Stimulated activated CD4-positive, alpha-beta T cell treated with anti-CD3 and anti-CD28 coated beads, TNF-alpha, amount 100 ng/mL, for 24 hours (primary cell): ENCODE measurements at places on chromosomes 6 and 20.
A peak's percentile ranks its signal among the peaks of the same experiment; 100 is the strongest.

DNA sequence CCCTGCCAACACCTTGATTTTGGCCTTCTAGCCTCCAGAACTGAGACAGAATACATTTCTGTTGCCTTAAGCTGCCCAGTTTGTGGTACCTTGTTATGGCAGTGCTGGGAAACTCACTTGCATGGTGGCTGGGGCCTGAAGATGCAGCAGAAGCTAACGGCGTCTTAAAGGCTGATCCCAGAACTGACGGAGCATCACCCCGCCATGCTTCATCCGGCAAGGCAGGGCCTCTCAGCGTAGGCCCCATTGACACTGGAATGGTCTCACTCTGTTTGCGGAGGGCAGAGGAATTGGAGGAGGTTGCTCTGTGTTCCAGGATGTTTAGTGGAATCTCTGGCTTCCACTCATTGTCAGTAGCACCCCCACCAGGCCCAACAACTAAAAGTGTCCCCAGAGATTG is 102.1 kb downstream of the JPH2 start:
- no peak for DNase-seq

GRCh38 chr6:157534134-157534871 is 153.3 kb downstream of the ZDHHC14 start:
- no peak for DNase-seq

DNA sequence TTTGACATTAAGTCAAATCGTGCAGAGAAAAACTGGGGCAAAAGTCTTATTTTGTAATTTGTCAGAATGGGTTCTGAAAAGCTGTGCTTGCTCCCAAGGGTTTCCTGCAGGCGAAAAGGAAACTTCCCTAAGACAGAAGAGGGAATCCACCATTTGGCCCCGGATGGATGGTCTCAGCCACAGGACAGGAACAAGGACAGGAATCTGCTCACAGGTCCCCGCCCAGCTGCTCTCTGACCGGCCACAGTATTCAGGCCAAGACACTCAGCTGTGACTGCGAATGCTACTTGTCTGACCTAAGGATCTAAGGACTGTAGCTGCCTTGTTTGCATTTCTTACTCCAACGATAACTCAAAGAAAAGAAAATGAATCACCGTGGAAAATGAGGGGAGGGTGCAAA is 197.0 kb downstream of the BMP7 start:
- no peak for DNase-seq

- DNase-seq: no peak
Measured at GRCh38 chr20:58646703-58647102, 4.4 kb upstream of the STX16 start.

- DNase-seq: no peak
Measured at GRCh38 chr6:151388997-151389617, 2.3 kb downstream of the ZBTB2 start.

GRCh38 chr6:27133281-27134227 is 113.9 kb upstream of the PRSS16 start:
- peak; percentile 71 for DNase-seq

- no peak for DNase-seq
Measured at GRCh38 chr6:30319146-30319835, 7.4 kb upstream of the TRIM39 start.

- DNase-seq: no peak
Measured at GRCh38 chr20:51500936-51501335, 41.6 kb downstream of the NFATC2 start.

- no peak for DNase-seq
Measured at GRCh38 chr6:45472382-45472781, 94.6 kb upstream of the SUPT3H start.

DNA sequence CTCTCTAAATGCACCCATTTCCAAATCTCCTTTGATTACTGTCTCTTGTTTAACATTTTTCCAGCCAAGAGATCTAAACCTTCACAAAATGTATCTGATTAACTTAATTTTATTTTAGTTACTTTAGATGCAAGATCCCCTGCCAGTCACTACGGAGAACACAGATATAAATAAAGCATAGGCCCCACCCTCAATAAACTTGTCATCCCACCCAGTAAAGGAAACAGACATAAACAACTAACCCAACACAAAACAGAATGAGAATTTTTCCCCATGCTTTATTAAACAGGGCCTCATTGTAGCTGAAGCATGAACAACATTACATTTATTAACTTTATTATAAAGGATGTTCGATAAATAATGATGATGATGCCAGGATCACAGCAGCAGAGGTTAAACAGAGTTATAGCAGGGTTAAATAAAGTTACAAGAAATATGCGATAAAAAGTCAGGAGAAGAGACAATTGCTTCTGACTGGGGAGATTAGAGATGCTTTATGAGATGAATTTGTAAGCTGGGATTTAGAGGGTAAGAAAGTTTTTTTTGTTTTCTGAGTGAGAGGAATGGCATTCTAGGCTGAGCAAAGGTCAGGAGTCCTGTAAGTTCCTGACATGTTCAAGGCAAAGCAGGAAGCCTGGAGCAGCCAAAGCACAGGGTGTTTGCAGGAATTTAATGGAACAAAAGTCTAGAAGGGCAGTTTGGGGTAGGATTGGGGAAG is 41.1 kb downstream of the TFAP2A start:
- no peak for DNase-seq

DNA sequence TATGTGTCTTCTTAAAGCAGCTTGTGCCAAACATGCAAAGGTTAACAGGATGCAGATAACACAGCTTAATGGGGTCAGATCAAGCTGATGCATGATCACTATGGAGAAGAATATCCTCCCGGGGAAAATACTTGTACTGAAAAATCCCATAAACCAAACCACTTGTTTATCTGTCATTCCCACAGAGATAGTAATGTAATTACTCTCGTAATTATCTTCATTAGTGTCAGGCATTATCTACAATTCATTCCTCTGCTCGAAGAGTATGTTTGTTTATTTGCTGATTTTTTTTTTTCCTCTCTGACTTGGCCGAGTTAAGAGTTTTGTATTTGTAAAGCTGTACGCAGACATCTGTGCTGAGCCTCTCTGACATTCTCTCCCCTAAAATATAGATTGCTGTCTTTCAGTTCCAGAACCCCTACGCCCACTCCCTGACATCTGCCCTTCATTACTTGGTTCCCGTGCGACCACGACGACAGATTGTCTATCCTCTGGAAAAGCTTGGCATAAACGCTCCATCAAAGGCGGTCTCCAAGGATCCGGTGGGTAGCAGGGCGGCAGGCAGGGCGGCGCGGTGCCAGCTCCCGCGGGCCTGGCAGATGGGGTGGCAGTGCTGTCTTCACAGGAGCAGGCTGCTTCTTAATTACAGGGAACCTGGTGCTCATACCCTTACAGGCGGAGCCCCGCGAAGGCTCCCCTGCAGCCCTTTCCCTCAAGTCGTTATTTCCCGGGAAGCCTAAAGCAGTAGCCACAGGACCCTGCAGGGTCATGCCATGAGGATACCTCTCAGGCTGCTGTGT is 147.2 kb downstream of the CFAP61 start:
- DNase-seq: no peak

GRCh38 chr6:17062871-17063440 is 38.9 kb upstream of the STMND1 start:
- no peak for DNase-seq

GRCh38 chr20:37513779-37514359 is 7.2 kb upstream of the NNAT start:
- no peak for DNase-seq

DNA sequence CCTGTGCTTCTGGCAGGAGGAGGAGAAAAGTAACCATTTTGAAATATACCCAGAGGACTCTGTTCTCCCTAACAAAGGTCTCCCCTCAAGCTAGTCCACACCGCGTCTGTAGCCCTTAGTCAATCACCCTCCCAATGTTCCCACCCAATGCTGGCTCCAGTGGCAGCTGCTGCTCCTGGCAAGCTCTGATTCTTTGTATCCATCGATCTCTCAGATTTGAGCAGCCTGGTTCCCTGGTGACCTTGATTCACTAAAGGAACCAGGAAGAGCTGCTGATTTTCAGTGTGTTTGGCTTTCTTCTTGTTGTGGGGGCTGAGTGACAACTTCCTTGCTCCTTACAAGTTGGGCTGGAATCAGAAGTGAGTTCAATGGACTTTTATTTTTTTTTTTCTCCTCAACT is 68.5 kb downstream of the FOXC1 start:
- DNase-seq: no peak

GRCh38 chr6:82374516-82374915 is 10.9 kb downstream of the TPBG start:
- DNase-seq: no peak

DNA sequence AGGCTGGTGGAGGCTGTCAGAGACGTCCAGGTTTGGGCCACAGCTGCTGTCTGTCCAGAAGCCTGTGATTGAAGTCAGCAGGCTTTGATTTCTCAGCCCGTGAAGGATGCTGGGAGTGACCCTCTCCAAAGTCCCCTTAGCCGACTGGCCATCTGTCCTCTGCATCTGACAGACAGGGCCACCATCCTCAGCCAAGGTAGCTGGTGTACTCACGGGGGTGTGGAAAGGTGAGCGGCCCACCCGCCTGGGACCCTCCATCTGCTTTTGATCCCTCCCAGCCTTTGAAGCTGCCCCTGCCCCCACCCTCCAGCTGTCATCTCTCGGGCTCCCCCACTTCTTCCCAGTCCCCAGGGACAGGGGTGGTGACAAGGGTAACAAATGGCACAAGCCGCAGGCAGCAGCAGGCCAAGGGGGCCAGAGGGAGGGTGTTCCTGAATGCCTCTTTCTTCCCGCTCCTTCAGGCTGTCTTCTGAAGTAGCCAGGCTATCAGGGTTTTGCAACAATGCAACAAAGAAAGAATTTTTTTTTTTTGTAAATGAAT is 84.4 kb downstream of the EYA2 start:
- no peak for DNase-seq

DNA sequence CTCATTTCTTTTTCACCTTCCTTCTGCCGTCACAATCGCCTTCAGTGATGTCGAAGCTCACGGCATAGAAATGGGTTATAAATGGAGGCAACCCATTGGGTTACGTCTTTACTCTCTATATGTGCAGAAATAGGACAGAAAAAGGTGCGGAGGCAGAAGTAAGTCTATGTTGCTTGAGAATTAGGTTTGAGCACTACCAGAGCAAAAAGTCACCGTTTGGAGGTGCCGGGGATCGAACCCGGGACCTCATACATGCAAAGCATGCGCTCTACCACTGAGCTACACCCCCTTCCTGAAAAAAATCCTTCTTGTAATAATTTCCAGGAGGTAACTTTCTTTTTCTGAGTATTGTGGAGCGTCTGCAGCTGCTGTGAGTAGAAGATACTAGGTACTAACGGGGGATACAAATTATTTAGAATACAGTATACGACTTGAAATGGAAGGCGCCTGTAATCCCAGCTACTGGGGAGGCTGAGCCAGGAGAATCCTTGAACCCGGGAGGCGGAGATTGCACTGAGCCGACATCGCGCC is 134.2 kb downstream of the TRIM27 start:
- no peak for DNase-seq

GRCh38 chr20:35129647-35130069 is 17.5 kb downstream of the EDEM2 start:
- no peak for DNase-seq

DNA sequence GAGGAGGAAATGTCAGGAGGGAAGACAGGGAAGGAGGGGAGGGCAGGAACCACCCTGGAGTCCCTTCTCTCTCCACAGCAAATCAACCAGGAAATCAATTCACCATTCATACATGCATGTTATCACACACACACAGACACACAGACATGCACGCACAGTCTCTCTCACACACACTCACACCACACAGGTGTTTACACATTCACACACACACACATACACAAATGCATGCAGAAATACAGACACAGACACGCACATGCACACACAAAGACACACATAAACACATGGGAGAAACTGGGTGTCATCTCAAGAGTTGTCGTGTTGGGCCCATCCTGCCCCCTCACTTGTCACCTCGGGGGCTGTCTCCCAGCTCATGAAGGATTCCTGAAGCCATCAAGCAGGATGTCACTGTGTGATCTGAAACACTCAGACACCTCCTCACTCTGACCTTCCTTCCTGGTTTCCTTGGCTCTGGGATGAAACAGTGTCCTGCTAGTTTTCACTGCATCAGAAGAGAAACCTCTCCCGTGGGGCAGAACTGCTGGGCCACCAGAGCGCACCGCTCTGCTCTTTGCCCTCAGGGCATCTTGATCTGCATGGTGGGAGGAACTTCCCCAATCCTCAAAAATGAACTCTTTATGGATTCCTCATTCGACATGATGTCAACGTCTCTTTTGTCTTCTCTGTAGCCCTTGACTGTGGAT is 9.2 kb downstream of the RAET1G start:
- no peak for DNase-seq

DNA sequence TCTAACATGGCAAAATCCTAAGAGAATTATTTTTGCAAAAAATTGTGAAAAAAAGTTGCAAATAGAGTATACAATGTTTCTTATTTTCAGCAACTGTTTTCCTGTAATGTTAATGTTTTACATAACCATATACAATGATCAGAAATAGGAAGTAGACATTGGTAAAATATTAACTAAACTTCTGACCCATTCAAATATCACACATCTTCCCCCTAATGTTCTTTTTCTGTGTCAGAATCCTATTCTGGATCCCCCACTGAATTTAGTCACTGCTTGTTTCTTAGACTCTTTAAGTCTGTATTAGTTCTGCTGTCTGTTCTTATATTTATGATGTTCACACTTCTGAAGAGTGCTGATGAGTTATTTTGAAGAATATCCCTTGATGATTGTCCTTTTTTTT is 62.0 kb downstream of the HFE start:
- no peak for DNase-seq

- DNase-seq: no peak
Measured at GRCh38 chr6:35381132-35381531, 38.8 kb downstream of the PPARD start.

DNA sequence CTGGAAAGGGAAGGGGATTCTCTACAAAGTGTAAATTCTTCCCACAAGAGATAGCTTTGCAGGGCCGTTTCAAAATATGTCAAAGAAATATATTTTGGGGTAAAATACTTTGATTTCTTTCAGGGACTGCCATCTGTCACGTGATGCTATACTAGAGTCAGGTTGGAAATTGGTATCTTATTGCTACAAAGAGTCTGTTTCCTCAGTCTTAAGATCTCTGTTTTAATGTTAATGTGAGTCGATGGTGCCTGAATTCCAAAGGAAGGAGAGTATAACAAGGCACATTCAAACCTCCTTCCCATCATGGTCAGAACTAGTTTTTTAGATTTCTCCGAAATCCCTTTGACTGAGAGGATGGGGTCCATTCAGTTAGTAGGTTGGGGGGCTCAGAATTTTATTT is 36.3 kb upstream of the PDE7B start:
- DNase-seq: no peak

- DNase-seq: no peak
Measured at GRCh38 chr6:53056273-53056672, 8.9 kb upstream of the FBXO9 start.

- no peak for DNase-seq
Measured at GRCh38 chr6:98828941-98829411, 5.4 kb upstream of the POU3F2 start.

DNA sequence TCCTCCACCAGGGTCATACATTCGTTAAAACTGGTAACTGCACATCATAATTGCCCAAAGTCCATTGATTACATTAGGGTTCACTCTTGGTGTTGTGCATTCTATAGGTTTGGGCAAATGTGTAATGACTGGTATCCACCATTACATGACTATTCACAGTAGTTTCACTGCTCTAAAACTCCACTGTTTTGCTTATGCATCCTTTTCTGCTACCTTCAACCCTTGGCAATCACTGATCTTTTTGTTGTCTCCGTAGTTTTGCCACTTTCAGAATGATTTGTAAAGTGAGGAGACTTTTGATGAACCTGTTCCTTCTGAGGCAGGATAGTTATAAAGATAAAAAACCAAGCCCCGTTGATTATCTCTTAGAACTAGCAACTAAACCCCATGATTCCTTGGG is 187.3 kb upstream of the MCHR2 start:
- no peak for DNase-seq

GRCh38 chr20:3282271-3283221 is 43.6 kb upstream of the SLC4A11 start:
- DNase-seq: no peak

- DNase-seq: no peak
Measured at GRCh38 chr6:15363523-15364400, 117.9 kb downstream of the JARID2 start.
